ENCODE measurements at places on chromosomes 5 and 9. TPM values are rescaled to one million over a fixed set of nuclear protein-coding genes. Genes with fewer than 3 reads are reported as not detected.

Gene MCC
- total RNA-seq: 4.0 TPM

Gene THBS4
- total RNA-seq: 1.8 TPM

Gene LRRC19
- not detected for total RNA-seq

DNA sequence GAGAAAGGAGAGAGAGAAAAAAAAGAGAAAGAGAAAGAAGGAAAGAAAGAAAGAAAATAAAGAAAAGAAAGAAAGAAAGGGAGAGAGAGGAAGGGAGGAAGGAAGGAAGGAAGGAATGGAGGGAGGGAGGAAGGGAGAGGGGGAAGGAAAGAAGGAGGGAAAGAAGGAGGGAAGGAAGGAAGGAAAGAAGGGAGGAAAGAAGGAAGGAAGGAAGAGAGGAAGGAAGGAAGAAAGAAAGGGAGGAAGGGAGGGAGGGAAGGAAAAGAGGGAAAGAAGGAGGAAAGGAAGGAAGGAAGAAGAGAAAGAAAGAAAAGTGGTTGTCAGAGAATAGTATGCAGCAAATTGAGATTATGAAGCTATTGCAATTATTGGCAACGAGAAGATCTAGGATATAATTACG, 49.9 kb upstream of the NIPBL start:
- no peak for DNase-seq

- DNase-seq: peak; percentile 83
These were observed at the start of gene GRAMD2B for GRCh38 chr5:126422994-126423788. TSS of gene GRAMD2B (plus strand) at chr5:126423409. CDS start at chr5:126423607, 198 bp downstream.

GRCh38 chr9:98603821-98604383, 104.8 kb downstream of the GABBR2 start:
- no peak for DNase-seq

Measured in activated CD4-positive, alpha-beta memory T cell treated with anti-CD3 and anti-CD28 coated beads for 36 hours (primary cell).